ENCODE measurements at places on chromosomes 5 and 9. TPM values are rescaled to one million over a fixed set of nuclear protein-coding genes. Genes with fewer than 3 reads are reported as not detected.

UGT3A2 gene
- total RNA-seq = not detected

IFNA21 gene
- total RNA-seq = not detected

CDKN2B-AS1 gene
- total RNA-seq = 0.64 TPM

AQP3 gene
- total RNA-seq = 27.7 TPM

ARSI gene
- 0.58 TPM for total RNA-seq

HACD4 gene
- 2.2 TPM for total RNA-seq

CYLC2 gene
- not detected for total RNA-seq

GMCL2 gene
- not detected for total RNA-seq

FBP2 gene
- not detected for total RNA-seq

PFN3 gene
- total RNA-seq = not detected

PCDHA9 gene
- total RNA-seq = 0.22 TPM

PLAC8L1 gene
- 1.5 TPM for total RNA-seq

ANXA2R gene
- total RNA-seq = 2.0 TPM

FGF1 gene
- 9.9 TPM for total RNA-seq

SPRY4 gene
- total RNA-seq = 79.7 TPM

FOXD4L5 gene
- not detected for total RNA-seq

AGGF1 gene
- 21.7 TPM for total RNA-seq

C5orf58 gene
- total RNA-seq = not detected

IRGM gene
- total RNA-seq = 0.19 TPM

ZDHHC11B gene
- total RNA-seq = 6.9 TPM

CHSY3 gene
- total RNA-seq = 4.8 TPM

CXCL14 gene
- total RNA-seq = 26.6 TPM

TMC1 gene
- 0.48 TPM for total RNA-seq

NOTCH1 gene
- 89.5 TPM for total RNA-seq

EGFLAM gene
- total RNA-seq = 132 TPM

ECM2 gene
- total RNA-seq = 71.3 TPM

DNAH5 gene
- total RNA-seq = 0.35 TPM

LVRN gene
- total RNA-seq = 15.9 TPM

OR1N1 gene
- not detected for total RNA-seq

PCDHGB1 gene
- 1.3 TPM for total RNA-seq

WNT8A gene
- not detected for total RNA-seq

PKD2L2 gene
- total RNA-seq = not detected

OBP2B gene
- not detected for total RNA-seq

HRCT1 gene
- total RNA-seq = 5.2 TPM

CEL gene
- 2.2 TPM for total RNA-seq

TAF7 gene
- total RNA-seq = 53.9 TPM

SLC6A19 gene
- total RNA-seq = 0.32 TPM

ATP10B gene
- total RNA-seq = 0.42 TPM

WDR38 gene
- not detected for total RNA-seq

DND1 gene
- total RNA-seq = 1.00 TPM

CCL28 gene
- 1.4 TPM for total RNA-seq

FBXW5 gene
- total RNA-seq = 95.2 TPM
